Heart left ventricle (tissue), 16 donors: ENCODE measurements at places on chromosomes 7 and 10. TPM values are rescaled to one million over a fixed set of nuclear protein-coding genes. Genes with fewer than 3 reads are reported as not detected.

NPFFR1 gene
- total RNA-seq = 0.52 TPM

MYO3A gene
- not detected for total RNA-seq

IL6 gene
- 15.1 TPM for total RNA-seq

TCF7L2 gene
- total RNA-seq = 8.4 TPM

LEP gene
- not detected for total RNA-seq

DNA sequence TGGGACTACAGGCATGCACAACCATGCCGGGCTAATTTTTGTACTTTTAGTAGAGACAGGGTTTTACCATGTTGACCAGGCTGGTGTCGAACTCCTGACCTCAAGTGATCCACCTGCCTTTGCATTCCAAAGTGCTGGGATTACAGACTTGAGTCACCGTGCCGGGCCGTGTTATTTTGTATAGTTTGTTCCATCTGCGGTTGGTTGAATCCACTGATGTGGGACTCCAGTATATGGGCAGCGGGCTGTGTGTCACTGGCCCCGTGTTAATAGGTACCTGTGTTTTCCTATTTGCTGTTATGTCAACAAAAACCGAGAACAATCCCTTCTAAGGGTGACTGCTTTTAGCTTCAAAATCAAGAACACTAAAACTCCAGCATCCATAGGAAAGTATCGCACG, 297.6 kb upstream of the PITRM1 start:
- no peak overlapping the region for H3K4me3 ChIP-seq
- no peak overlapping the region for H3K27ac ChIP-seq
- H3K36me3 ChIP-seq = no peaks in the 10 kb centered on the region
- H3K27me3 ChIP-seq = no peaks in the 10 kb centered on the region
- DNase-seq = no peak

DNA sequence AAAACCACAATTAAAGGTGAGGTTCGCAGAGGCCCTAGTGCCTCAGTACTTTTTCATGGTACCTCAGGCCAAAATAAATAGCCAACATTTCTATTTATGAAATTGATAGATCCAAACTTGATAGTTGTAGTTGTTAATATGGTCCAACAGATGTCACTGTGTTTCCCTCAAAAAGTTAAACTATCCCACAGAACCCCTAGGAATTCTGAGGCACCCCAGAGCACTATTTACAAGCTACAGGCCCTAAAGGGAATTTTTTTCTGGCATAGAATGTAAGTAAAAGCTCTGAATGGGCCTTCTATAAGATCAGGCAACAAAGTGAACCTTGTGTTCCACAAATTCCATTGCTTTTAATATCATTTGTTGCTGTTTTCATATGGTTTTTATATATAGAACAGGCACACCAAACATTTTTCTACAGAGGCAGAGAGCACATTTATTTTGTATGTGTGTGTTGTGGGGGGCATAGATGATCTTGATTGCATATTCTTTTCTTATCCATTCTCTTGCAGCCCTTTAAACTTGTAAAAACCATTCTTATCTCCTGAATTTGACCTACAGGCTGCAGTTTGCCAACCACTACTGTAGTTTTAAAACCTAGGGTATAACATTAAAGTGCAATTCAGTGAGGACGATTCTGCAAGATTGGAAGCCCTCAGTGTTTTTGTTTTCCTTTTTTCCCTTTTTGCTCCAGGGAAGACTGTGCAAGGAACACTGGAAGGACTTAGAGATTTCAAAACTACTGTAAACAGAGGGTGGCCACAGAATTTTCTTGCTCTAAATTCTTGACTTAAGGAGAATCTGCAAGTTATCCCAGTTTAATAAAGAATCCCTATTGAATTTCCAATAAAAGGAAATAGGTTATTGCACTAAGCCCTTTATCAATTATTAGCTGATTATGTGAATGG, 3.5 kb upstream of the ARL4A start:
- H3K27ac ChIP-seq = no peak overlapping the region
- H3K36me3 ChIP-seq = no peaks in the 10 kb centered on the region
- no peaks in the 10 kb centered on the region for H3K27me3 ChIP-seq
- H3K4me3 ChIP-seq = no peak overlapping the region
- no peak for DNase-seq
- H3K4me1 ChIP-seq = peaks cover 2% of the 10 kb centered on the region

DNA sequence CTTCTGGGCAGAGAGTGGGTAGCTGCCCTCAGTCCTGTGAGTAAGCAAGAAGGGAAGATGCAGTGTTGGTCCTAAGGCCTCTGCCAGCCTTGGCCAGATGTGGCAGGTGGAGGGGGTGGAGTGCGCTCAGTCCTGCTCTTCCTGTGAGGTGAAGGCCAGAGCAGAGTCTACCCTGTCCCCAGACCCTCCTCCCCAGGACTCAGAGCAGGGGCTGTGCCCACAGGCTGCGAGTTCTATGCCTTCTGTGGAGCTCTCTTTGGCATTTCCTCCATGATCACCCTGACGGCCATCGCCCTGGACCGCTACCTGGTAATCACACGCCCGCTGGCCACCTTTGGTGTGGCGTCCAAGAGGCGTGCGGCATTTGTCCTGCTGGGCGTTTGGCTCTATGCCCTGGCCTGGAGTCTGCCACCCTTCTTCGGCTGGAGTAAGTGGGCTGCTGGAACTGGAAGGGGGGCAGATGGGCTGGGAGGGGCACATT, 4.0 kb downstream of the OPN4 start:
- H3K27ac ChIP-seq = no peak overlapping the region
- H3K36me3 ChIP-seq = no peaks in the 10 kb centered on the region
- no peaks in the 10 kb centered on the region for H3K27me3 ChIP-seq
- H3K4me3 ChIP-seq = no peak overlapping the region
- H3K4me1 ChIP-seq = peaks cover 19% of the 10 kb centered on the region

- H3K4me1 ChIP-seq = no peaks in the 10 kb centered on the region
- no peak overlapping the region for H3K4me3 ChIP-seq
- no peaks in the 10 kb centered on the region for H3K27me3 ChIP-seq
Observed at GRCh38 chr10:122894261-122894944, 15.0 kb upstream of the FAM24B start.

GRCh38 chr10:36373424-36374096, 731.5 kb upstream of the FZD8 start:
- no peaks in the 10 kb centered on the region for H3K27me3 ChIP-seq
- H3K36me3 ChIP-seq = no peaks in the 10 kb centered on the region
- no peaks in the 10 kb centered on the region for H3K4me1 ChIP-seq
- H3K4me3 ChIP-seq = no peak overlapping the region
- no peak overlapping the region for H3K27ac ChIP-seq
- no peak for DNase-seq

DNA sequence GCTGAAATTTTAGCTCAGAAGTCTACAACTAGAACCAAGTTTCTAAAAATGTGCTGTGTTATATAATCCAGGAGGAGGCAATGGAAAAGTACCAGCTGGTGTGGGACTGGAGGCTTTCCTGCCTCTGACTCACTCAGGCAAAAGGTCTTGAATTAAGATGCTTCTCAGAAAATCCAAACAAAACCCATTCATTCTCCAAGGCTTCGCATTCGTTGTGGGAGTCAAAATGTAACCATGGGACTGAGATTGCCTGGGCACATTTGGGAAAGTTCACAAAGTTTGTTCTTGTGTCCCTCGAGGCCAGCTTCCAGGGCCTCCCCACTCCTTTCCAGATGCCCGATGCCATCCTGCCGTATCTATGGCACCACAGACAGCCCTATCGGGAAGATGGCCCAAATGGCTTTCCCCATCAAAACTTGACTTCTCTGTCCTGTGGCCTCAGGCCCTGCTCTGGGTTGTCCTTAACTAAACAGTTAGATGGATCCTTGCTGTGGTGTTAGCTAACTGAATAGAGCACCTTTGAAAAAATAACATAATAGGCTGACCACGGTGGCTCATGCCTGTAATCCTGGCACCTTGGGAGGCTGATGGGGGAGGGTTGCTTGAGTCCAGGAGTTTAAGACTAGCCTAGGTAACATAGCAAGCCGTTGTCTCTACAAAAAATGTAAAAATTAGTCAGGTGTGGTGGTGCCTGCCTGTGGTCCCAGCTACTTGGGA, 180.5 kb downstream of the PFKFB3 start:
- H3K27ac ChIP-seq = peak overlapping the region; percentile 77
- H3K4me1 ChIP-seq = no peaks in the 10 kb centered on the region
- H3K36me3 ChIP-seq = no peaks in the 10 kb centered on the region

DNA sequence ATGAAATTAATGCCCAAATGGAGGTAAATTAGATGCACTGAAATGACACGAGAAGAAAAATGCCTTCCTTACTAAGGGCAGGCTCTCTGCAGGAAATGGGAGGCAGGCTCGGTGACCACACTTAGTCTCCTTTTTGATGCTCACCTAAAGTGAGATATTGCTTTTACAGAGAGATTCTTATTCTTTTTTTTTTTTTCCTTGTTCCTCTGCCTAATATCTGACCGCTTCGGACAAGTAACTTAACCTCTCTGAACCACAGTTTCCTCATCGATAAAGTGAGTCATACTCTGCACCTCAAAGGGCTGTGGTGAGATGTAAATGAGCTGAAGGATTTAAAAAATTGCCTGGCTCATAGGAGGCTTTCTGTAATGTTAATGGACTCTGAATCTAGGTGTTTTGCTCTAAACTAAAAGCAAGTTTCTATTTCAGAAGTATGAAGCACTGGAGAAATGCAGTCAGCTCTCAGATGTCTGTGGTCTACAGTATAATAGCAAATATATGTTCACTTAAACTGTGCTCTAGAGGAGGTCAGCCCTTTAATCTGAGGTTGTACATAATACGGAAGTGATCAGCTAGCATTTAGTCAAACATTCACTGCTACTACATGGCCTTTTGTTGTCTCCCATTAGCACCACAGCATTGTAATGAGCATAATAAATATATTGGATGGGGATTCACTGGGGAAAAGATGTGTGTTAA, 23.2 kb downstream of the NKX2-3 start:
- peaks cover 75% of the 10 kb centered on the region for H3K27me3 ChIP-seq
- no peak overlapping the region for H3K4me3 ChIP-seq
- DNase-seq = no peak
- no peaks in the 10 kb centered on the region for H3K4me1 ChIP-seq

- H3K4me3 ChIP-seq = peak overlapping the region; percentile 7
- no peaks in the 10 kb centered on the region for H3K27me3 ChIP-seq
- peak; percentile 51 for DNase-seq
- no peak overlapping the region for H3K27ac ChIP-seq
- H3K4me1 ChIP-seq = peaks cover 17% of the 10 kb centered on the region
- H3K36me3 ChIP-seq = no peaks in the 10 kb centered on the region
Observed at GRCh38 chr10:110356628-110357245, 52.0 kb upstream of the SMNDC1 start.

GRCh38 chr10:77160679-77161078, 476.9 kb downstream of the KCNMA1 start:
- no peak overlapping the region for H3K4me3 ChIP-seq
- no peaks in the 10 kb centered on the region for H3K36me3 ChIP-seq
- H3K27ac ChIP-seq = no peak overlapping the region
- no peaks in the 10 kb centered on the region for H3K4me1 ChIP-seq

- H3K27ac ChIP-seq = no peak overlapping the region
- no peak overlapping the region for H3K4me3 ChIP-seq
- DNase-seq = no peak
- no peaks in the 10 kb centered on the region for H3K36me3 ChIP-seq
Observed at GRCh38 chr7:15543256-15543655, 18.6 kb downstream of the AGMO start.

DNA sequence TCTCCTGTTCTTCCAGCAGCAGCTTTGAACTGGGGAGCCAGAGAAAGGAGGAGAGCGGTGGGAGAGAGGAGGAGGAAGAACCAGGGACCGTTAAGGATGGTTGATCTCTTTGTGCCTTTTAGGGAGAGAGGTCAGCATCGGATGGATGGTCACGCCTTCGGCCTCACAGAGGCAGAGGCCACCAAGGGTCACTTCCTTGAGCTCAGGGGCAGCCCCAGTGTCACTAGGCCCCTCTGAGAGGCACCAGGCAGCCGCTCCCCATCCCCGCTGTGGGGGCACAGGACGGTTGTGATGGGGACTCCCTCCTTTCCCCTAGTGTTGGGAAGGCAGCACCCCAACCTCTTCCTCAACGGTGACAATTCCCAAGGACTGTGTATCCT, 121.4 kb downstream of the DNAJB6 start:
- DNase-seq = no peak
- H3K4me3 ChIP-seq = no peak overlapping the region
- H3K27me3 ChIP-seq = peaks cover 24% of the 10 kb centered on the region
- no peaks in the 10 kb centered on the region for H3K4me1 ChIP-seq
- H3K27ac ChIP-seq = no peak overlapping the region
- no peaks in the 10 kb centered on the region for H3K36me3 ChIP-seq

GRCh38 chr7:48667407-48667806, 256.9 kb upstream of the CDC14C start:
- H3K27ac ChIP-seq = no peak overlapping the region
- no peaks in the 10 kb centered on the region for H3K4me1 ChIP-seq
- H3K36me3 ChIP-seq = no peaks in the 10 kb centered on the region
- DNase-seq = no peak

DNA sequence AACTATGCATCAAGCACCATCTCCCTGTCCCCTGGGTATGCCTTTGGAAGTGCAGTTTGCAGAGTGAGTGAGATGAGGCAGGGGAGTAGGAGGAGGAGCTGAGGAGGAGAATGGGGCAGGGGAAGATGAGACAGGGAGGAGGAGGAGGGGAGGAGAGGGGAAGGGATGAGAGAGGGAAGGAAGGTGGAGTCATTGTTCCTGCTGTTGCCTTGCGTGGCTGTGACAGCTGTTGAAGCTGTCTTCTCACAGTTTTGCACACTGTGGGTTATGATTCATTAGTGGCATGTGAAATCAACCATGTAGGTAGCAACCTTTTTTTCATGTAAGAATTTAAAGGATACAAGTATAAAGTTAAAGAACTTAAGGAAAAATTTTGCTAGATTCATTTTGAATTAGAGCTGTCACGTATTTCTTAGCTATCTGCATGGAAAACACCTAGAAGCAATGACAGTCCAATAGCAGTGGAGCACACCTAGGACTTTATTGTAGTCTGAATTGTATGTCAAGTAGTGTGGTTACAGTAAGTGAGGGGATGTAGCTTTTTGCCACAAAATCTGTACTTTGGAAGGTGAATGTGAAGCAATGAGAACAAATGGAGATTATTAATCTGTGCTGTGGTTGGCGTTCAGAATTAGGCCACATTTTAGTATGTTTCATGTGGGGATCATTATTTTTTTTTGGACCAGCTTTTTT, 21.7 kb downstream of the CCM2 start:
- no peaks in the 10 kb centered on the region for H3K4me1 ChIP-seq
- no peaks in the 10 kb centered on the region for H3K27me3 ChIP-seq
- no peak overlapping the region for H3K4me3 ChIP-seq
- no peak overlapping the region for H3K27ac ChIP-seq
- DNase-seq = no peak
- H3K36me3 ChIP-seq = no peaks in the 10 kb centered on the region
